ENCODE measurements at places on chromosomes 12 and 14. TPM values are rescaled to one million over a fixed set of nuclear protein-coding genes. Genes with fewer than 3 reads are reported as not detected.
A peak's percentile ranks its signal among the peaks of the same experiment; 100 is the strongest.

DNA sequence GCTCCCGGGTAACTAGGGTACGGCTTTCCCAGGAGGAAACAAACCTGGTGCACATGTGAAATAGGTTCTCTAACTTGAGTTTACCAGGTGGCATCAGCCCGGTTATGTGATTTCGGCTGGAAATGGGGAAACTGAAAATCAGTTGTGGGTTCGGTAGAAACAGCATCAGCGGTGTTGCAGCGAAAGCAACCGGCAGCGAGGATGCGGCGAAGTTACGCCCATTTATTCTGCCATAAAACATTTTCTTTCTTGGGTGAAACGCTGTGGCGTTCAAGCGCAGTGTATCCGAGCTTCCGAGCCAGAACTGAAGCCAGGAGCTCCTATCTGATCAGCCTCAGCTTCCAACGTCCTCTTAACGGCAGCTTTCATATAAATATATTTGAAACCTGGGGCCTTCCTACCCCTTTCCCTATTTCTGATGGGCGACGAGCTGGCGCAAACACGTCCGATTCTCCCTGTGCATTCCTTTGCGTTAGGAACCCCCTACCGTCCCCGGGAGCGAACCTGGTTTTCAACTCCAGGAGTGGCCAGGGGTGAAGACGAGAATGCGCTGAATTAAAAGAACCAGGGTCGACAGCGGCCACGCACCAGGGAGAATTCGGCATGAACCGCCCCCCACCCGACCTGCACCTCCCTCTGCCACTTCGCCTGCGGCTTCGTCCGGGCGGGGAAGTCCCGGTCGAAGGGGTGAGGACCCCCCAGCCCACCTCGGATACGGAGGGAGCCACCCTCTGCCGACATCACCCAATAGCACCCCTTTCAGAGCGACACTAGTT is 1.6 kb downstream of the DPF3 start:
- H3K27me3 ChIP-seq: peaks cover 61% of the 10 kb centered on the region
- peak overlapping the region; percentile 81 for H3K27ac ChIP-seq
- H3K4me3 ChIP-seq: peak overlapping the region; percentile 90

DNA sequence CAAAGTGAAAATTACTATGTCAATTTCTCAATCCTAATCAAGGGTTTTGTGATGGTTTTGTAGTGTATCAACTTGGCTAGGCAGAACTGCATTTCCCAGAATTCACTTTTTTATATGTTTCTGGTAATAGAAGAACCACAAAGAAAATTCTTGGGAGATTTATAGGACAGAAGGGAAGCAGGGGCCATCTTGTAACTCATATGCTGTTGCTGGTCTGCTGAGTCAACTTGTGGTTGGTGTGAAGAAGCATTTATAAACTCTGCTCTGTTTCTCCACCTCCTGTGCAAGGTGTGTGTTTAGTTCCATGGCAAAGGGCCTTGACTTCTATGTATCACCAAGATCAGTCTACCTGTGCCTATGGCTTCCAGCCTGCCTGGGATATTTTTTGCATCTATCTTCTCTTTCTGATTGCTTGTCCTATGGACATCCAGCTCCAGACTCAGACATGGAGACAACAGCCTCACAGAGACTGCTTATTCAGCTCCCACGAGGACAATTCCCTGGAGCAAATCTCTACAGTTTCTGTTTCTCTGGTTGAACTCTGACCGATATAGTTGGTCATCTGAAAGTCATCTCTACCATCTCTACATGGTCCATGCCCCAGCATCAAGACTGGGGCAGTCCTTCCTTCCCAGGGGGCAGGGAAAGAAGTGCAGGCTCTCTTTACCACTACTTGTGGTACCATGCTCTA is 364.3 kb upstream of the DDHD1 start:
- DNase-seq: no peak
- no peak overlapping the region for H3K27ac ChIP-seq
- no peaks in the 10 kb centered on the region for H3K27me3 ChIP-seq

KRT8 gene
- total RNA-seq: not detected

GRCh38 chr12:9244894-9245293 is 36.7 kb upstream of the PZP start:
- H3K4me1 ChIP-seq: peaks cover 15% of the 10 kb centered on the region
- no peaks in the 10 kb centered on the region for H3K36me3 ChIP-seq
- DNase-seq: peak; percentile 27
- H3K4me3 ChIP-seq: no peak overlapping the region

HAL gene
- total RNA-seq: 0.74 TPM

- no peak overlapping the region for H3K4me3 ChIP-seq
- H3K27me3 ChIP-seq: peaks cover 9% of the 10 kb centered on the region
- DNase-seq: peak; percentile 29
- no peak overlapping the region for H3K27ac ChIP-seq
Observed at GRCh38 chr14:99389174-99389826, 91.4 kb downstream of the SETD3 start.

- H3K27ac ChIP-seq: no peak overlapping the region
- DNase-seq: no peak
- peaks cover 9% of the 10 kb centered on the region for H3K27me3 ChIP-seq
- no peak overlapping the region for H3K4me3 ChIP-seq
- H3K4me1 ChIP-seq: no peaks in the 10 kb centered on the region
- no peaks in the 10 kb centered on the region for H3K36me3 ChIP-seq
Observed at GRCh38 chr12:113345318-113345717, 10.4 kb upstream of the SLC8B1 start.

DNA sequence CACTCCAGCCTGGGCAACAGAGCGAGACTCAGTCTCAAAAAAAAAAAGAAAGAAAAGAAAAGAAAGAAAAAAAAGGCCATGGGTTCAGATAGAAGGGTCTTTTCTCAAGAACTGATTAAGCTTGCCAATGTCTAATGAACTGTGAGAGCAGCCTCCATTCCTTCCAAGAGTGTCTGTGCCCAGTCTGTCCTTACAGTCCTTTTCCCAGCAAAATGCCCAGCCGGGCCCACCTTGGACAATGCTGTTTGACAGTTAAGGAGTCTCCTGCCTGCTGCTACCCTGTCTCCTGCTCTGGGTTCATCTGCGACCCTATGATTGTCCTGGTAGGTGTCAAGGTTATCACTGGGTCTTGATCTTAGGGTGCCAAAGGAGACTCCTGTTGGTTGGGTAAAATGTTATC is 21.4 kb downstream of the SYNE3 start:
- H3K27me3 ChIP-seq: no peaks in the 10 kb centered on the region
- H3K36me3 ChIP-seq: peaks cover 56% of the 10 kb centered on the region
- H3K4me1 ChIP-seq: peaks cover 60% of the 10 kb centered on the region
- no peak overlapping the region for H3K4me3 ChIP-seq
- H3K27ac ChIP-seq: peak overlapping the region; percentile 89
- no peak for DNase-seq

DNA sequence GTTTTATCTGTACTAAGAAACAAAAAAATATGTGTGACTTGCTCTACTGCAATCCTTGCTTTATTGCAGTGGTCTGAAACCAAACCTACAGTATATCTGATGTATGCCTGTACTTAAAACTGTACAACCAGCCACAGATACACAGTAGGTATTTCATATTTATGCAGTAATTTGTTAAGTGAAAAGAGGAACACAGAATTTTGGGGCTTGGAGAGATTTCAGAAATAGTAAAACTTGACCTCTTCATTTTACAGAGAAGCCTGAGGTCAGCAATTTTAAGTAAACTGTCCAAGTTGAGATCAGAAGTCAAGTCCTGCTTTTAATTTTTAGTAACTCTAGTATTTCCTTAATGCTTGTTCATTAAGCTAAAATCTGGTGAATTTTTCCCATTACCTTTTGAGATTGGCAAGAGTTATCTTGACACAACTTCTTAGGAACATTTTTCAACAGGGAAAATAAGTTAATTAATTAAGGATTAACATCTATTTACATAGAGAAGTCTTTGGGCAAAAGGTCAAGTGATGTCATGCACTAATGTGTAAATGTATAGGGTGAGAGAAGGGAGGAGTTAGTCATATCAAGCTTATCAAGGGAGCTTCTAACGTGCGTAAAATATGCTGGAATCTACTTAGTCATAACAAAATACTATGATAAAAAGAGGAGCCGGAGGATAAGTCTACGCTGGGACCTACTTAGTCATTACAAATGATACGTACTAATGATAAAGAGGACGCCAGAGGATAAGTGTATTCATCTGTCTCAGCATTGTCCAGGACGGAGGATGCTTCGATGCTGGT is 66.0 kb upstream of the GTF2A1 start:
- no peak overlapping the region for H3K27ac ChIP-seq
- peaks cover 5% of the 10 kb centered on the region for H3K27me3 ChIP-seq
- H3K4me3 ChIP-seq: no peak overlapping the region
- H3K4me1 ChIP-seq: no peaks in the 10 kb centered on the region

DNA sequence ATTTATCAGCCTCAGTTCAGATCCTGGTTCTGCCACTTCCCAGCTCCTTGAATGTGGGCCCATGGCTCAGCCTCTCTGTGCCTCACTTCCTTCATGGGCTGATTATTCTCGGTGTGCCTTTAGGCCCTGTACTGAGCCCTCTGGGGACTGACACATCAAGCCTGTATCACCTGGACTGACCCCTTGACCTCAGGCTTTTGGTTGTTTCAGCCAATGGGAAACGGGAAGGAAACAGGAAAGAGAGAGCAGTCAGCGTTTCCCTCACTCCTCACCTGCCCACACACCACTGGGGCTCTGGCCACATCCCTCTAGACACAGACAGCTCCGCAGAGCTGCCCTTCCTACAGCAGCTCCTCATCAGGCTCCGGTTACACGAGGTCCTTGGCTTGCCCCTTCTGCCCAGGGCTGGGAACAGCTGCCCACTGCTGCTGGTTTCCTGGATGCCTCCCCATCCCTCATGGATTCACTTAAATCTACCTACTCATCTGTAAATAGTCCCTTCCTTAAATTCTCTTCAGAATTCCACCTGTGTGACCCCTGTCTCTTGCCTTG is 37.0 kb upstream of the ITPR2 start:
- H3K4me1 ChIP-seq: peaks cover 28% of the 10 kb centered on the region
- H3K36me3 ChIP-seq: no peaks in the 10 kb centered on the region
- H3K27ac ChIP-seq: no peak overlapping the region
- no peak for DNase-seq

DIO3 gene
- not detected for total RNA-seq

DNA sequence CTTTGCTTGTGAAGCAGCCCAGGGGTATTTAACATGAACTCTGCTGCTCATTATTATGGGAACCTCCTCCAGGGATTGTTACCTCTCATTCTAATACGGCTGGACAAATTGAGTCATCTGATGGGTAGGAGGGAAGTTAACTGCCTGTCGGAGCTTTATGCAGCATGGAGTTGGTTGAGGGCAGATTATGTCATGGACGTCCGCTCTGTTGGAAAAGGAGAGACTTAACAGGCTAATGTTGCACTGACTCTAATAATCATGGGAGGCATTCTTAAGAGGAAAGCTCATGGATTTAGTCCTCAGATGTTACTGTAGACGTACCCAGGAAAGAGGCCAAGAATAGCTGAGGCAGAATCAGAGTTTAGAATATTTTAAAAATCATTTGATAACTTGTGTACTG is 9.9 kb downstream of the POP5 start:
- H3K36me3 ChIP-seq: peaks cover 62% of the 10 kb centered on the region
- H3K4me3 ChIP-seq: no peak overlapping the region
- no peaks in the 10 kb centered on the region for H3K27me3 ChIP-seq

DNA sequence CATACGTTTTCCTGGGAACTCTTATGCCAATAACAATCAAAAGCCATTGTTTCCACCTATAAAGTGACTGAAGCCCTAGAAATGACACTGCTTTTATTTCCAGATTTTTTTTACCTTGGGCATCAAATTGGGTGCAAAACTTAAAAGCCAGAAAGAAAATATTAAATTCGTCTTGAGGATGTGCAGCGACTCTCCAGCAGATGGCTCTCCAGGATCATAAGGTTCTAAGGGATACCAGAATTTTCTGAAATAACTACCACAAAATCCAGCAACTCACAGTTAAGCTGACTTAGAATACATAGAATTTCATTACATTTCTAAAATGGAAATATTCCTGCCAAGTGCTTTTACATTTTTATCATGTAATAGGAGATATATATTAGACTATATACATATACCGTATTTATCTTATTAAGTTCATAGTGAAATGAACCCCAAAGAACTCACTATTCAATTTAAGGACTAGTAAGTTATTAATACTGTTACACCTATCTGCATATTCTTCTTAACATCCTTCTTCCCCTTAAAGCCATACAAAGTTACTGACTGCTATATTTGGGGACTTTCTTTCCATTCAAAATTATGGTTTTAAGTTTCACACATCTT is 44.0 kb downstream of the ARMH4 start:
- H3K4me1 ChIP-seq: no peaks in the 10 kb centered on the region
- DNase-seq: peak; percentile 55
- no peak overlapping the region for H3K27ac ChIP-seq
- H3K36me3 ChIP-seq: no peaks in the 10 kb centered on the region

DNA sequence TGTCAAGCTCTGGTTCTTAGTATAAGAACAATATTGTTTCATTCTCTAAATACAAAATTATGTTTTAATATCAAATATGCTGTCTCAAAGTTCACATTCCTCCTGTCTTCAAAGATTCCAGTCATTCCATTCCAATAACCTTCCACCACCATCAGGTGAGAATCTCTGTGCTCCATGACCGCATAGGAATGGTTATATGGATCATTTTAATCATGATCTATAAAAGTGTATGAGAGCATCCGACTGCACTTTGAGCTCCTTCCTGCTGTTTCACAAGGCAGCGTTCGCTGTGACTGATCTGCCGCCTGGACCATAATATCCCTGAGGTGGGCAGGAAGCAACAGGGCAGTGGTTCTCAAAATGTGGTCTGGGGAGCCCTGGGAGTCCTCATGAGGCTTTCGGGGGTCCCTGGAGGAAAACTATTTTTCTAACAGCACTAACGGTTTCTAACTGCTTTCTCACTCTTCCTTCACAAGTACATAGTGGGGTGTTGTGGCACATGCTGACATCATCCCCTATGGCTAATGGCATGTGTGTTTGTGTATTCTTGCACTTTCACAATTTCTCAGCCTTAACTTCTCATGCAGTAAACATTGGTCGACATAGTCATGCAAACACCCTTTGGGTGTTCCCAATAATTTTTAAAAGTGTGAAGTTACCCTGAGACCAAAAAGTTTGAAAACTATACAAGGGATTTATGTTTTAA is 137.4 kb downstream of the ANO2 start:
- no peak overlapping the region for H3K27ac ChIP-seq
- H3K36me3 ChIP-seq: no peaks in the 10 kb centered on the region
- no peaks in the 10 kb centered on the region for H3K4me1 ChIP-seq
- no peak for DNase-seq
- no peaks in the 10 kb centered on the region for H3K27me3 ChIP-seq

DNA sequence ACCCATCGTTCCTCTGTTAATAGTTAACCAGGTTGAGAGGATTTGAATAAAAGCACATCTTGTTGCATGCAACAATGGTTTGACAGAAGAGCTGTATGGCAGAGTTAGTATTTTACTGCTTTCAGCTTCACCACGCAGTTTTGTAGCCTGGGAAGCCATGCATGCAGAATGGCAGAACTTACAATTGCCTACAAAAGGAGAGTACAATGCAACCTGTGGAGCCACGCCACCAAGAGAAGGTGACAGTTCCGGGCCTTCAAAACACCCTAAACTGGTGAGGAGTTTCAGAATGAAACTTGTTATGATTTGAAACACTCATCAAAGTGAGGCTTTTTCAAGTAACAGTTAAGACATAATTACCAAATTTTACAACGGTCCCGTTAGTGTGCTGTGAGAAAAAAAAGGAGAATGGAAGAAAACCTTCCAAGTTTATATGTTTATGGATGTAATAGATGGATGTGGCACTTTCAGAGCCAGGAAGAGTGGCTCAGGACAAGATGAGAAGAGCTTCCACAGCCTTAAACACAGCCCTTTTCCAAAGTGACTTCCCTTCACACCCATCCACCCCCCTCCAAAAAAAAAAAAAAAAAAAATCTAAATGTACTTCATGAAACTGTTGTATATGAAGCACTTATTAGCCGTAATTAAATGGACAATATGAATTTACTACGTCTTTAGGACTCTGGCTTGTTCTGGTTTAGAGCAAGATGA is 158.7 kb downstream of the EGLN3 start:
- no peaks in the 10 kb centered on the region for H3K36me3 ChIP-seq
- no peak overlapping the region for H3K4me3 ChIP-seq
- no peak overlapping the region for H3K27ac ChIP-seq
- peaks cover 11% of the 10 kb centered on the region for H3K27me3 ChIP-seq
- peaks cover 17% of the 10 kb centered on the region for H3K4me1 ChIP-seq

Data from activated CD8-positive, alpha-beta T cell treated with anti-CD3 and anti-CD28 coated beads, Interleukin-2, amount 10 ng/mL, durations not matched to agents 7 days and 5 days (primary cell).